ENCODE measurements at places on chromosomes 6 and 20. TPM values are rescaled to one million over a fixed set of nuclear protein-coding genes. Genes with fewer than 3 reads are reported as not detected.

PPIL6 gene
- total RNA-seq, result 0.39 TPM

FAM184A gene
- total RNA-seq, result 9.5 TPM

SLC16A10 gene
- total RNA-seq, result 2.1 TPM

MYLK2 gene
- 0.40 TPM for total RNA-seq

DNA sequence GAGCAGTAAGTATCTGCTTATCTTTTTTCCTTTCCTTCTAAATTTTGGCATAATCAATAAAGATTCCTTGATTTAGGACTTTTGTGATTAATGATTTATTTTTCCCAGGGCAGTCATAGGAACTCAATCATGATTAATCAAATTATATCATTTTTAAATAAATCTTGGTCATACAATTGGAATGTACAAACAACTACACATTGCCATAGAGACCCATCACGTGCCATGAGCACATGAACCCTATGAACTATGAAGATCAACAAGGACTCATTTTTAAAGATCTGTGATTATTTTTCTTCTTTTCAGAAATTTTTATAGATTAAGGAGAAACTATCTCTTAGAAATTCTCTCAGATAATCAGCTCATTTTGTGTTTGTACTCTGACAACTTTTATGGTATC is 622.4 kb downstream of the BCKDHB start:
- no peak for ATAC-seq

- no peak for ATAC-seq
Measured at GRCh38 chr20:13147971-13148370, 73.1 kb upstream of the ISM1 start.

DNA sequence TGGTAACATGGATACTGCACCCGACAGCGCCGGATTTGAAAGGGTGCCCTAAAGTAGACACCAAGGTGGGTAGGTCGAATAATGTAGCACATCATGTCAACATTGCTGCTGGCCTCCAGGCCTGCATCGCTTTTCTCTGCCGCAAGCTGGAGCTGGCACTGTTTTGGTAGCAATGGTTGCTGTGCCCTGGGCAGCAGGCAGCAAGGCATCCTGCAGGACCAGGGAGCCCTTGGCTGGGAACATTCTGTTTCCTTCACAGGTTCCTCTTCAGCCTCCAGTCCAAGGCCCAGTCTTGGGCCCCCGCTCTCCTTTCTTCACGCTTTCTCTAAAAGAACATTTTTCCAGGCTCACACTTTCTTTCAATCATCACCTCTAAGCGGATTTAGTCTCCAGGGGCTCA is 365.8 kb upstream of the JARID2 start:
- no peak for ATAC-seq

DNA sequence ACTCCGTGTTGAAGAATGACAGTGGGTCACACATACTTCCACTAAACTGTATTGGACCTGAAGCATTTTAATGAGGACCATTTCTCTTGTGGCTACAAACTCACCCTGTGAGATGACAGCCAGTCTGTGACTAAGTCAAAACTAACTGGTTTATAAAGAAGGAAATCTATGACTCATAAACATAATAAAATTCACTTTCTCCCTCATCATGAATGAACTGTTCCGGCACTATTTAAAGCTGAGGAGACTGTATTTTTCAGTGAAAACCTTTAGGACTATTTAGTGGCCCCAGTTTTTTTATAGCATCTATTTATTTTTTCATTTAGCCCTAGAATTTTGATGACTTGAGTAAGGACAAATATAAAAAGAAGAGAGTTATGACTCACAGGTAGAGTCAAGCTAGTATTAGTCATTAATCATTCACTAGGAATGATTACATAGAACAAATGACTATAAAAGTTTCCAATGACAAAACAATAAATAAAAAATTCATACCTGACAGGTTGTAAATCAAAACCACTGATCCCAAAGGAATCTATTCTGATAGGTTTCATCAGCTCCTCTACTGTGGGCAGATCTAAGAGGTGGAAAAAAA is 34.2 kb downstream of the CEP162 start:
- ATAC-seq, result peak; percentile 52

DNA sequence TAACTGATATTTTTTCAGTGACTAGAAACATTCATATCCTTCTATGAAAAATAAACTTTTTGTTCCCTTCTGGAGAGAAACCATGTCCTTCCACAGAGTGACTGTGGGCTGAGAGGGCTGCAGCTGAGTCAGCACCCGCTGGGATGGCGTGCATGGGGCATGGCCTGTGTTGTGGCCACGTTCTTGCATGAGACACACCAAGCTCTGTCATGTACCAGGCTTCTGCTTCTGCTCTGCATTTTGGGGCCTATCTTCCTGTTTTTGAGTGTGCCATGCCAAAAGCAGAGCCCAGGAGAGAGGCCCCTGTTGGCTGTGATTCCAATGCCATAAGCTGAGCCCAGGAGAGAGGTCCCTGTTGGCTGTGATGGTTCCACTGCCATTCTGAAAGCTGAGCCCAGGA is 10.8 kb downstream of the APMAP start:
- ATAC-seq, result no peak

DNA sequence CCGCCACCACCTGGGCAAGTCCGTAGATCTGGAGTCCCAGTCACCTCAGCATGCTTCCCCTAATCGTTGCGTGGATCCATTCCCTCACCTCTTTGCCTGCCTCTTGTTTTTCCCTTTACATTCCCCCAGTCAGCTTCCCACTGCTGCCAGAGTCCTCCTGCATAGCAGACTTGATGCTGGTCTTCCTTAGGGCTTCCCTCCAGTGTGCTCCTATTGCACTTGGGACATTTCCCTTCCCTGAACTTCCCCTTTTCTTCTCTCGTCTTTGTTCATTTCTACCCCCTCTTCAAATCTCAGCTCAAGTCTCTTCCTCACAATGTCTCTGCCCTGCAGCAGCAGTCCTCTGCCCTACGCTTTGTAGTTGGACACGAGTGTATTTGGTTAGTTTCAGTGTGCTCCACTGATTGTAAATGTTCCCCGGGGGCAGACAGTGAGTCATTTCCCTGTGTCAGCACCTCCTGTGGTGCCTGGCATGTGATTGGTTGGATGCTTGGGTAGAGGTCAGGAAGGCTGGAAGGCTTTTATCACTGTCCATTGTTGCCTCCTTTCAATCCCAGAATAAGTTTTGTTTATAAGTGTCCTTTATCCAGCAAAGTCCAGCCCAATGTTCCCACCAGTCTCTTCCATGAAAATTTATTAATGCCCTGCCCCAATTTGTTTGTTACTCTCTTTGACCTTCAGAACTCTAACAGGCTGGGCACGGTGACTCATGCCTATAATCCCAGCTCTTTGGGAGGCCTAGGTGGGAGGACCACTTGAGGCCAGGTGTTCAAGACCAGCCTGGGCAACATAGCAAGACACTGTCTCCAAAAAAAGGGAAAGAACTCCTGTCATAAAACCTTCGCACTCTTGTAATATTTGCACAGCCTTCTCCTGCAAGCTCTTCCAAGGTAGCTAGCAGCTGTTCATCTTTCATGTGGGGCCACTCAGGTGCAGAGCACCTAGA is 38.3 kb downstream of the FAM120B start:
- ATAC-seq, result peak; percentile 42

GRCh38 chr6:96852605-96853004 is 15.3 kb upstream of the GPR63 start:
- no peak for ATAC-seq

DNA sequence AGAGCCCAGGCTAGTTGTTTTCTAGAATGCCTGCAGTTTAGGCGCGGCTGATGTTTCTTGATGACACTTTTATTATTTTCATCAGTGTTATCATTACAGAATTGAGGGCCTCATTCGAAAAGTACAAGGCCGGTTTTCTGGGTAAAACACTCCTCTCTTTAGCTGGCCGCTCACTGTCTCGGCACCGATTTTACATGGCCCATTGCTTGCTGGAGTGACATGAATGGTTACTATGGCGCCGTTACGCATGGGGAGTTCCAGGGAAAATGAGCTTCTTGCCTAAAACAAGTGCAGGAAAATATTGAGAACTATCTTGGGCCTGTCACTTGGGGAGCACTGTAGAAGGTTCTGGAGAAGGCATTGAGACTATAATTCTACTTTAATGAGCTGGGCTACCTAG is 317.8 kb downstream of the CDH4 start:
- ATAC-seq, result no peak

GRCh38 chr6:124438546-124439065 is 523.6 kb upstream of the RNF217 start:
- ATAC-seq, result no peak

DNA sequence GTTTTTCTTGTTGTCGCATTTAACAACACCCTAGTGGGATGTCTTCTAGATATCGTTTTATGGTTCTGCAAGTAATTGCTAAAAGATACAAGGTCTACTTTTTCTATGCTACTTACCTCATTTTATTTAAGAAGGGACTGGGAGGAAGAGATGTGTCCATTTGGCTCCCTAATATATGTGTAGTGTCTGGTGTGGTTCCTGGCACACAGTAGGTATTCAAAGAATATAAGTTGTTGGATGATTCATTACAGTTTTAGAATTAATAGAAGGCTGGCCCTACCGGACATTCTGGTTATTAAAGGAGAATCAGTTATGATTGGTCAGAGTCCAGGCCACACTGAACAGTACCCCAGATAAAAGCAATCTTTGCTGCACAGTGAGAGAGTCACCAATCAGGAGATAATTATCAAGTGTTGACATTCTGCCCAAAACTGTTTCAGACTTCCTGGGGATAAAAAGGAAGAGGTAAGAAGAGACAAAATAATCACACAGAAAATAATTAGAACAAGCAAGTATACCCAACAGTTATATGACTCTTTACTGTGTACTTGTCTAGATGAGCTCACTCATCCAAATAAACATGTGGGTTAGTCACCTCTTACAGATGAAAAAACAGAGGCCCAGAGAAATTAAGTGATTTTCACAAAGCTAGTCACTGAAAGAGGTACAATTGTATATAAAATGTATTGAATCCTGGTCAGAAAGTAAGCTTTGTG is 7.0 kb downstream of the TMEM244 start:
- peak; percentile 45 for ATAC-seq

GRCh38 chr20:34475979-34476736 is 40.1 kb upstream of the DYNLRB1 start:
- ATAC-seq, result peak; percentile 42

Data from activated T-helper 17 cell treated with anti-CD3 and anti-CD28 coated beads, Interleukin-2, amount 50 U/mL, for 72 hours (primary cell).